Fibroblast of skin of left quadriceps (primary cell): ENCODE measurements at places on chromosomes 7 and 10.

- DNase-seq: no peak
These were observed 240.9 kb downstream of the THSD7A start for GRCh38 chr7:11591055-11591633.

- no peak for DNase-seq
These were observed 62.1 kb upstream of the TCF7L2 start for GRCh38 chr10:112887968-112888367.

DNA sequence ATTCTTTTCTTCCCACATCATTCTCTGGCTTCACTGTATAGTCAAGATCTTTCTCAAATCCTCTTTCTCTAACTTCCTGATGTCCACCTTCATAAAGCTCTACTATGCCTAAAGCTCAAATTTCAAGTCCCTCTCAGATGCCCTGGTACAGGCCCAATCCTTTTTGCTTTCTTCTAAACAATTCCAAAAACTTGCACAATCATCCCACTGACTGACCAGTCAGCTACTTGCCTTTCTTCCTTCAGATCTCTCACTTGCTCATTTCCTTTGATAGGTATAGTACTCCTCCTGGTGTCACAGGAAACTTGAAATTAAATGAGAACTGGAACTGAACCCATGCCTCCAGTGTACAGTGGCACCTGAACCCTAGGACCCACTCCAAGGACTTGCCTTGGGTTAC is 18.2 kb downstream of the SEC31B start:
- no peak for DNase-seq

DNA sequence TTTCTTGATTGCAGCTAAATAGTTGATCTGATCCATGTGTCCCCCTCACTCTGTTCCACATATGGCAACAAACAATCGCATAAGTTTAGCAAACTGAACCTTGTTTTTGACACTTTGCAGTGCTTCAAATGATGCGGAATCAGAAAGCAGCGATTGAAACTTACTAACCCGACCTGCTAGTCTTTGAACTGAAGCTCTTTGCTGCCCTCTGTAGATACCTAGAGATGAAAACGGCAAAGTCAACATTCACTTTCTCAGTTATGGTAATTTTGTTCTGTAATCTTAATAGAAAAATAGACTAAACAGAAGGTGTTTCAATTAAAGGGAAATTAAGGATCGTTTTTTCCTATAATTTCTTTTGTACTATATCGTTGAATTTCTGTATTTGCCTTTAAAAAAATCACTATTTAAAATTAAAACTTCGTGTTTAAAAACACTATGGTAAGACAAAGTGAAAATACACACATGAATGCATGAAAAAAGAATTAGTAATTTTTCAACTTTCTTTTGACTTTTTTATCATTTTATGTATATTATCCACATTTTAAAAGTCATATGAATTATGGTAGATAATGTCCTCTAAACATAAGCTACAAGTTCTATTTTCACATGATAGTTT is 276.5 kb downstream of the MAGI2 start:
- DNase-seq: peak; percentile 12

- no peak for DNase-seq
These were observed 253.2 kb downstream of the POLR1F start for GRCh38 chr7:19455623-19456022.

GRCh38 chr7:25002786-25003185 is 22.8 kb upstream of the OSBPL3 start:
- DNase-seq: no peak

DNA sequence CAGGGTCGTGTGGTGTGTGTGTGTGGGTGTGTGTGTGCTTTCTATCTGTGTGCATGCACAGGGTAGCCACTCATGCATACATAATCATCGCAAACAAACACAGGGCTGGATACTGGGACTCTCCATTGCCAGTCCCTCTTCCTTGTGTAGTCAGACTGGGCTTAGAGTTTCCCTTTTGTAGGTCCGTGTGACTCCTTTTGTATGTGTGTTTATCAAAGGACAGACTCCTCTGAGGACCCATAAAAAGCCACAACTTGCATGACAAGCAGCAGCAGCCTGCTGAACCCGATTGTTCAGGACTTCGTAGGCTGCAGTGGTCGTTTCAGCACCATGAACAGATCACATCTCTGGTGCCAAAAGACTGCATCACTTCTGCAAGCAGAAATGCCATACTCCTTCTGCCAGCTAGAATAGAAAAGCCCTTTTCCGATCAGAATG is 895 bp downstream of the VSTM2A start:
- no peak for DNase-seq

GRCh38 chr7:99419323-99420021 is 10.7 kb downstream of the BUD31 start:
- no peak for DNase-seq

GRCh38 chr7:75696263-75697037 is 42.3 kb downstream of the HIP1 start:
- no peak for DNase-seq

GRCh38 chr10:15660990-15661389 is 58.7 kb downstream of the ITGA8 start:
- no peak for DNase-seq

DNA sequence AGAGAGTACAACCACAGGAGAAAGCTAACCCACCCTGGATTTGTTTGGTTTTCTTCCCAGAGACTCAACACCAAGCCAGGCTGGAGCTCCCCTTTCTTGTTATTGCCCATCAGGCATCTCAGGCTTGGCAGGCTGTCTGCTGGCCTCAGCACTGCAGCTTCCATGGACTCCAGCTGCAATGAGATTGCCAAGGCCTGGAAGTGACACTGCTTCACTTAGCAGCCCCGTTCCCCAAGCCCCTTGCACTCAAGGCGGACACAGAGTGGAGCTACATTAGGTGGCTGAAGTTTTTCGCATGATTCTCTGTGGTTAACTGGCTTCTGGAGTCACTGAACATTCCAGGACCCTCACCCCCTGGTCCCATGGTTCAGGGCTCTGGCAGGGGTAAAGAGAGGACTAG is 163.1 kb upstream of the GDF10 start:
- no peak for DNase-seq

DNA sequence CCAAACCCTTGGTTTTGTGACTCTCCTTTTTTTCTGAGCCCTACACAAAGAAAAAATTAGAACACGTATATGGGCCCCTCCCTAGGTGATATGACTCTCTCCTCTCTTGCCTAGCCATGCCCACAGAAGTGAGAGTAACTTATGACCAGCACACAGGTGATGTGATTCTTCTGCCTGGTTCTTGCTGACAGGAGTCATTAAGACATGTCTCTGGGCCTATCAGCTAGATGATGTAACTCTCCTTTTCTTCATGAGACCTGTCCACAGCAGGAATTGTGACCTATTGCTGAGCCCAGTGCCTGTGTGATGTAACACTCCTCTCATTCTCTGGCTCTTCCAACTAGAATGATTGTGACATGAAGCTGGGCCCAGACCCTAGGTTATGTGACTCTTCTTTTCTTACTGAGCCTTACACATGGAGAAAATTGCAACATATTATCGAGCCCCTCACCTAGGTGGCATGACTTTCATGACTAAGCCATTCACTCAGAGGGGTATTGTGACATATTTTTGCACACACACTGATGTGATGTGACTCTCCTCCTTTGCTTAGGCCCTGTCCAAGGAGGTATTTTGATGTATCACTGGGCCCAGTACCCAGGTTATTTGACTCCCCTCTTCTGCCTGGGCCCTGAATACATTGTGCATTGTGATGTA is 31.4 kb upstream of the ZNF107 start:
- DNase-seq: no peak

- DNase-seq: no peak
These were observed 5.8 kb upstream of the GGCT start for GRCh38 chr7:30510124-30511075.
